ENCODE measurements at places on chromosomes 3 and 15.

- DNase-seq, result no peak
Measured at GRCh38 chr3:134471521-134472193, 14.1 kb downstream of the ANAPC13 start.

- DNase-seq, result no peak
Measured at GRCh38 chr3:15316998-15317435, 15.4 kb downstream of the SH3BP5 start.

DNA sequence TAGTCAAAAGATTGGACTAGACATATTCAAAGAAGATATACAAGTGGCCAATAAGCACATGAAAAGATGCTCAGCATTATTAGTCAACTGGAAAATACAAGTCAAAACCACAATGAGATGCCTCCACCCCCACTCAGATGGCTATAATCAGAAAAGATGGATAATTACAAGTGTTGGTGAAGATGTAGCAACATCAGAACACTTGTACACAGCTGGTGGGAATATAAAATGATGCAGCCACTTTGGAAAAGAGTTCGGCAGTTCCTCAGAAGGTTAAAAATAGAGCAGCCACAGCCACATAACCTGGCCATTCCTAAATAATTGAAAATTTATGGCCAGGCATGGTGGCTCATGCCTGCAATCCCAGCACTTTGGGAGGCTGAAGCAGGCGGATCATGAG, 38.4 kb downstream of the HEG1 start:
- no peak for DNase-seq

- no peak for DNase-seq
Measured at GRCh38 chr15:91562698-91563097, 290.8 kb upstream of the SLCO3A1 start.

DNA sequence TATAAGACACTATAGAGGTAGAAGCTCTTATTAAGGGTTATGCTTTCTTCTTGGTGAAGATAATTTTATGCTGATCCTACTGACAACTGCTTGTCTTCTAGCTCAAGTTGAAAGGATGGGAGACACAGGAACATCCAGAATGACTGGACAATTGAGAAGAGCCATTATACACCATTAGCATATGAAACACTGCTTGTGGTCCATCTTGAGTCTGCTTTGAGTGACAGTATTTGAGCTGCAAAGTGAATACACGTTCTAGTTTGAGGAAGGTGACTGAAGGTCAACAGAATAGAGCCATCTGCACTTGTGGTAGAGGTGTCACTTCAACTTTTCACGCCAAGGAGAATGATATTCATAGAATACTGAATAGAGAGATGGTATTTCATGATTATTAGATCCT, 315.4 kb downstream of the MCTP2 start:
- DNase-seq, result no peak

DNA sequence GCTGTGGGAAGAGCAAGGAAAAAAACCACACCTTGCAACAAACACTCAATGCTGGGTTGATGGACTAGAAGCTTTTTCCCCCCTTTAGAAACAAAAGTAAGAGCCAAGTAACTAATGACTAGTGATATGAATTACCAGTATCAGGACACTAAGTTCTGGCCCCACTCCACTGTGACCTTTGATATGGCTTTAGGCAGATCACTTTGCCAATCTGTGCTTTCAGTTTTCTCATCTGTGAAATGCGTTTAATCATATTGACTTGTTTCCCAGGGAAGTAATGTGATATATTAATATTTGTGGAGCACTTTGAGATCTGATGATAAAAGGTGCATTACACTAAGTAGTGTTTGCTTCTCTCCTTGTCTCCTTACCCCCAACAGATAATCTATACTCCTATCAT, 319.3 kb upstream of the SATB1 start:
- no peak for DNase-seq

GRCh38 chr15:84143753-84144314, 91.7 kb upstream of the GOLGA6L4 start:
- DNase-seq, result no peak

- DNase-seq, result no peak
Measured at GRCh38 chr15:80234883-80235282, 17.1 kb downstream of the CTXND1 start.

DNA sequence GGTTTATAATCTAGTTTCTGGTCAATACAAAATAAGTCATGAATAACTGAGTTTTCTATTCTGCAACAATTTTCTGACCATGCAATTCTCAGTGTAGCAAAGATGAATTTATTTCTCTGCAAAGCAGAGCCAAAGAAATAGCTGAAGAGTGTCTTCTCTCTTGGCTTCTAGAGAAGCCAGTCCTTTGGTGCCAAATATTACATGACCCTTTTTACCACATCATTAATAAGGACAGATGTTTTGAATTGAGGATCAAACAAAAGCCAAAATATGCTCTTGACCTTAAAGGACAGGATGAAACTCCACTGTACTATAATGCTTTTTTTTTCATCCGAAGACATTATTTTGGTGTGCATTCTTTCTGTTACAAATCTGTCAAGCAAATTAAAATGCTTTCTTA, 40.2 kb upstream of the OSTN start:
- no peak for DNase-seq

DNA sequence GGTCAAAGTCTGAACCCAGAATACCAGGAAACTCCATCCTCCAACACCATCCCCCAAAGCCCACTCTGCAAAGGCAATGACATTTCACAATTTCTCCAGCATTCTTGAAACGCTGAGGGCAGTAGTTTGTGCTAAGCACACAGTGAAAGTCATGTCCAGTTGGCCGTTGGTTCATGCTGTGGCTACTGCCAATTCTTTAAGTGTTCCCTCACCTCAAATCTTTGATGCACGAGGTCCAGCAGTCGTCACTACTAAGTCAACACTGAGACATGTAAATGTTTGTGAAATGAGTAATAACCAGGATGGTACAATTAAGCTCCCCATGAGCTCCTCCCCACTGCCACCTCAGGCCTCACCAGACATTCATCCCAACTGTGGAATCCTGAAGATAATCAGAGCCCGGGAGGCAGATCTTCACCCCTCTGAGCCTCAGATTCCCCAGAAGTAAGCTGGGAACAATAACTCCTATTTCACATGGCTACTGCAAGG, 7.0 kb downstream of the SUCLG2 start:
- DNase-seq, result no peak

DNA sequence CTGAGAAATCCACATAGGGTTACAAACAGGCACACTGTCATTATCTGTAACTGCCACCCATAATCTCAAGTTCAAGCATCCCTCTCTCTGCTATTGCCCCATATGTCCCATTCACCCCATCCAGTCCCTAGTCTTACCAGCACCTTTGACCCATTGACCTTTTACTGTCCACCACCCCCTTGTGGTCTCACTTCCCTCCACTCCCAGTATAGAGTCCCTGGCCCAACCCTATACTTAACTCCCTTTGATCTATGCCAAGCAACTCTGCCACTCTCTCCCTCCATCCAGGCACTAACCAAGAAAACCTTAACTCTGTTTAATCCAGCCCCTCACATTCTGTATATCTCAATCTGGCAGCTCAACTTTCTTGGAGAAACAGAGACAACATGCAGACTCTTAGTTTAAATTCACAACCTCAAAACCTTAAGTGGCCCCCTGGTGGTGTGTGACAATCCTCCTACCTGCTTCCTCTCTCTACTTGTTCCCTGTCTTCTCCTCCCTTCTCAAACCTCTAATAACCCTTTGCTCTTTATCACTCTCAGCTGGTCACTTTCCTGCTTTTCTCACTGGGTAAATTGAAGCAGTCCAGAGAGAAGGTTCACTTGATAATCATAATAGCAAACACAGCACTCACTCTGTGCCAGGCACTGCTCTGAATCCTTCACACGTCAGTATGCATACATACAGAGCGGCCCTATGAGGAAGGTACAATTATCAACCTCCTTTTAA, 162.7 kb downstream of the STT3B start:
- no peak for DNase-seq

- no peak for DNase-seq
Measured at GRCh38 chr3:76820481-76820880, 219.4 kb upstream of the ROBO2 start.

- no peak for DNase-seq
Measured at GRCh38 chr15:74174219-74174957, 878 bp downstream of the ISLR start.

GRCh38 chr3:184526088-184526433, 35.5 kb upstream of the EPHB3 start:
- no peak for DNase-seq

DNA sequence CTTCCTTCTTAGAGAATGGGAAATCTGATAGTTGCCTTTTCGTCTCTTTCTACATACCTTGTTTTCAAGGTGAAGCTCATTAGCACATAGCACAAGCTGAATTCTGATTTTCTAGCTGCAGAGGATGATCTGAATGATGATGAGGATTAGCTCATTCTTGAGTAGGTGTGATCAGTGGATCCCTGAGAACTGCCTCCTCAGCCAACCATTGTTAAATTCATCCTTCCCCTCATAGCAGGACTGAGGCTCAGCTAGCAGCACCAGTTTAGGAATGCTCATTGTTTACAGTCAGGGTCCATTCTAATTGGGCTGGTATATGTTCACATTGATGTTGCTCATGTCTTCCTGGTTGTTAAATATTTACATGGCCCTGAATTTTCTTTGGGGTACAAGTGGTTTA, 299.9 kb upstream of the MME start:
- DNase-seq, result no peak

- no peak for DNase-seq
Measured at GRCh38 chr3:140432229-140432669, 245.6 kb upstream of the TRIM42 start.

DNA sequence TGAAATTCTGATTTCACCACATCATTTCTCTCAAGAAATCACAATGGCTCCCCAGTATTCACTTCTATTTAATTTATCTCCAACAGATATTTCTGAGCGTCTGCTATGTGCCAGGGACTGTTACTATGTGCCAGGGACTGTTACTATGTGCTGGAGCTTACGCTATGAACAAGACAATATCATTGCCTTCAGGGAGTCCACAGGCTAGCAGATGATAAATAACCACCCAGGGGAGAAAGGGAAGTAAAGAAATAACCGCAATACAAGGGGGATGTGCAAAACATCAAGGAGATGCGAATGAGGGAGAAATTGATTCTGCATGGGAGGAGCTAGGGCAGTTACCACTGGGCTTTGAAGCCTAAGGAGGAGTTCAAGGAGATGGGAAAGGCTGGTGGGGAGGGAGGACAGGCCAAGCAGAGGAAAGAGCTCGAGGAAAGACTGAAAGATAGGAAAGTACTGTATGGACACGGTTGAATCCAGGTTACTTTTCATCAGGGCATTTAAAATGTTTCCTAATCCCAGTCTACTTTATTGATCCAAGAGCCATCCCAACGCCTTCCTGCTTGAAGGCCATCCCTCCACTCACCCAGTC, 2.5 kb downstream of the THSD4 start:
- DNase-seq, result no peak

All from left kidney (tissue), 8 donors.